NB4 (cell line): ENCODE measurements at places on chromosomes 2 and 18.

DNA sequence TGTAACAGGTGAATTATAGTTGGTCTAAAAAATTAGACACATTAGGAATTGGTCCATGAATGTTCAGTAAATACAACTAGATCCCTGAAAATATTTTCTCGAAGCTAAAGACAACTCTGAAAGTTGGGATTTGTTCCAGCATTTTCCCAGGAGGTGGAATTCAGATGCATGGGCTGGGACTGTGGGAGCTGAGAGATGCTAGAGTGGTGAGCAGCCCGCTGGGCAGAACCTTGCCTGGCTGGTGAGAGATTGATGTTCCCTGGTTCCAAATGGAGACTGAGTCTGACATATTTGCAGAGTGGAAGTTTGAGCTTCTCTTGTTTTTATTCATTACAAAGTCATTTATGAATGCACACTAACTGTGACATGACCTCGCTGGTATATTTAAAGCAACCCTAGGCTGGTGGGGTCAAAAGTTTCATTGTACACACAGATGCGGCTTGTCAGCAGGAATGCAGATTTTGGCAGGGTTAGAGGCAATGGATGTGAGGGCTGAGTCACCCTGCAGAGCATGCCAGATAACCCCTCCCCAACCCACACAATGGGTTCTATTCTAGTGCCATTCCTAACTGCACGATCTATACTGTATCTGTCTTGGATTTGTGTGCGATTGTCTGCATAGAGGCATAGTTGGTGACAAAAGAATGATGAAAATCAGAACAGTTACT, 23.5 kb upstream of the TMEM178A start:
- DNase-seq = no peak

DNA sequence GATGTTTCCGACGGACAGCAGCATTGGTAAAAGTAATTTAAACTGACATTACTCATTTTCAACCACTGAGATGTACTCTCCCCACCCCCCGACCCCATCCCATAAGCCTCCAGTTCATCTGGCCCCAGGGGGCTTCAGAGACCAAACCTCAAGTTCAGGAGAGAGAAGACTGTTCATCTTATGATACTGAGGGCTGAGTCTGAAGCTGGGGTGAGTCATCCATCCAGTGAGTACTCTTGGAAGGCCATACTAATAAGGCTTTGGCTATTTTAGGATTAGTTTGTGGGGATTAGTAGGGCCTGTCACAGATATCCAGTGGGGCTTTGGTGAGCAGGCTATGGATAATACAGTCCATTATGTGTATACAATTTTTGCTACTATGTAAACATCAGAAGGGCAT, 125.3 kb upstream of the APCDD1 start:
- no peak for DNase-seq

GRCh38 chr2:4066217-4066616, 362.8 kb downstream of the DCDC2C start:
- no peak for DNase-seq

DNA sequence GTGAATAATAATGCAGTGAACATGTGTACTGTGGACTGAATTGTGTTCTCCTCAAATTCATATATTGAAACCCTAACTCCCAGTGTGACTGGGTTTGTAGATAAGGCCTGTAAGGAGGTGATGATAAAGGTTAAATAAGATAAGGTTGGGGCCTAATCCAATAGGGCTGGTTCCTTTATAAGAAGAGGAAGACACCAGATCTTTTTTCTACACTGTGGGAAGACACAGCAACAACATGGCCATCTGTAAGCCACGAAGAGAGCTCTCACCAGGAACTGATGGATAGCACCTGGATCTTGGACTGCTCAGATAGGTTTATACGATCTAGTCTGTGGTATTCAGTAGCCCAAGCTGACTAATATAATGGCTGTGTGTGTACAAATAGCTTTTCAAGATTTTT, 66.8 kb downstream of the BMPR2 start:
- no peak for DNase-seq

GRCh38 chr2:97656905-97657587, 6.8 kb downstream of the ACTR1B start:
- DNase-seq = no peak

- DNase-seq = no peak
These were observed 72.6 kb downstream of the ALK start for GRCh38 chr2:29848566-29849310.

GRCh38 chr2:134679745-134680144, 39.1 kb downstream of the TMEM163 start:
- DNase-seq = peak; percentile 68

- peak; percentile 47 for DNase-seq
These were observed 314.3 kb upstream of the POU3F3 start for GRCh38 chr2:104539649-104540048.

- no peak for DNase-seq
These were observed 1.9 kb downstream of the GPR55 start for GRCh38 chr2:230922951-230923717.

- no peak for DNase-seq
These were observed at the start of gene SLC25A52 for GRCh38 chr18:31760695-31761094. Gene SLC25A52, minus strand, starts transcription at chr18:31760880. Its CDS starts 219 bp downstream, at chr18:31760661.

- no peak for DNase-seq
These were observed 1669.3 kb downstream of the SUCLG1 start for GRCh38 chr2:82789851-82790205.

- DNase-seq = no peak
These were observed 333.9 kb downstream of the LPIN1 start for GRCh38 chr2:12080360-12080759.

GRCh38 chr2:119197529-119198239, 25.9 kb upstream of the STEAP3 start:
- no peak for DNase-seq

DNA sequence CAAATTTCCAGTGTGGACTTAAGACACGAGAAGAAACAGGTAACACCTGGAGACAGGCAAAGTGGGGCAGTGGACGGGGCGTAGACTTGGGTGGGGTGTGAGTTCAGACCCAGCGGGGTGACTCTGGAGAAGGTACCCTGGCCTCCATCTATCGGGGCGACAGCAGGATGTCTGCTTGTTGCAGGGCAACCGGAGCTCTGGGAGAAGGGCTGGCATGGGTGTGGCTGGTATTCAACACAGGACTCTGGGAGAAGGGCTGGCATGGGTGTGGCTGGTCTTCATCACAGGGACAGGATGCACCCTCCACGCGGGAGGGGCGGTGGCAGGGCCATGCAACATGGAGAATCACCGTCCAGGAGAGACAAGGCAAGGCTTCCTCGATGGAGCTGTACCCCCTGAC, 198.5 kb downstream of the HDAC4 start:
- no peak for DNase-seq

GRCh38 chr2:160783474-160783873, 289.9 kb upstream of the RBMS1 start:
- peak; percentile 43 for DNase-seq

GRCh38 chr2:229821316-229821715, 100.5 kb downstream of the TRIP12 start:
- no peak for DNase-seq

- DNase-seq = no peak
These were observed 113.1 kb downstream of the ICOS start for GRCh38 chr2:204049635-204050034.

- DNase-seq = no peak
These were observed 53.9 kb downstream of the BMP10 start for GRCh38 chr2:68817306-68817705.

DNA sequence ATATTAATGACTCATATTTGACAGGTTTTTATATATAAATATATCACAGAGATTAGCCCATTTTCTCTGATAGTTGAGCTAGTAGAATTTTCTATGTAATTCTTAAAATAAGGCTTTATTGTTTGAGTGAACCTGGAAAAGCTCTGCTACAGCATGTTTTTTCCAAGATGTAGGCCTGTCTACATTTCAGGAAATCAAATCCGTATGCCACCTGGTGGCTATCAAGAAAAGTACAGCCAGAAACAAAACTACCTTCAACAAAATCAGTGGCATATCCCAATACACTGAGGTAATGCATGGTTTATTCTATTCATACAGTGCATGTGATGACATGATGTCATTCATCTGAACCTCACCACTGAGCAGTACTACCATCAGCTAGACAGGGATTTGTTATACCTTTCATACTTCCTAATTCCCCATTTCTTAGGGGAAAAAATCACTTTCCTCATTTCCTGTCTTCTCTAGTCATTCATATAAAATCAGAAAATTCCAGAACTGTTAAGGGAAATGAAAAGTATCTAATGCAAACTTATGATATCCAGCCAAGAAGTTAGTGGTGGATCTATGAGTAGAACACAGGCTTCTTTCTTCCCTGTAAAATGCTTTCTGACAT, 310.4 kb upstream of the SYT4 start:
- peak; percentile 31 for DNase-seq

GRCh38 chr18:56563568-56563967, 74.8 kb downstream of the TXNL1 start:
- DNase-seq = peak; percentile 15

GRCh38 chr2:172279813-172280212, 147.6 kb upstream of the ITGA6 start:
- no peak for DNase-seq

- no peak for DNase-seq
These were observed 523.8 kb upstream of the TNP1 start for GRCh38 chr2:217383620-217384019.

DNA sequence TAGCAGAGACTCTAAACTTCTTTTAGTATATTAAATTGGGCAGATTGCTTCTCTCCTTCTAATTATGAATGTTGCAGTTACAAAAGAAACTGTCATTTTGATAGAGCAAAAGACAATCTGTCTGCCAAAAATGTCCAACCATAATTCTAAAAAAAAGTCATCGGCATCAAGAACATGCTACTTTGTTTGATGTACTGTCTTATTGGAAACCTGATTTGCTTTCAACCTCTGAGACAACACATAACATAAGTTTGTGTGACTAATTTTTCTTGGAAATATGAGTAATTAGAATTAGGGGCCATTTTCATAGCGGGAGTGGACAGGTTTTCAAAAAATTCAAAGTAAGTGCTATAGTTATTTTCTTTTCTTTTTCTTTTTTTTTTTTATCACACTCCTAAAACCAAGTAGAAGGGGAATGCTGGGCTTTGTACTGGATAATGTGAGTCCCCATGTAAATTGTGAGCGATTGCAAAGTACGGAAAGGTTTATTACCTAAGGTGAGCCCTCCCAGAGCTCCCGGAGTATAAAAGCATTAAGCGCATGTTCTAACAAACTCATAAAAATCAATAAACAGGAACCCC, 59.1 kb downstream of the ZEB2 start:
- DNase-seq = no peak

DNA sequence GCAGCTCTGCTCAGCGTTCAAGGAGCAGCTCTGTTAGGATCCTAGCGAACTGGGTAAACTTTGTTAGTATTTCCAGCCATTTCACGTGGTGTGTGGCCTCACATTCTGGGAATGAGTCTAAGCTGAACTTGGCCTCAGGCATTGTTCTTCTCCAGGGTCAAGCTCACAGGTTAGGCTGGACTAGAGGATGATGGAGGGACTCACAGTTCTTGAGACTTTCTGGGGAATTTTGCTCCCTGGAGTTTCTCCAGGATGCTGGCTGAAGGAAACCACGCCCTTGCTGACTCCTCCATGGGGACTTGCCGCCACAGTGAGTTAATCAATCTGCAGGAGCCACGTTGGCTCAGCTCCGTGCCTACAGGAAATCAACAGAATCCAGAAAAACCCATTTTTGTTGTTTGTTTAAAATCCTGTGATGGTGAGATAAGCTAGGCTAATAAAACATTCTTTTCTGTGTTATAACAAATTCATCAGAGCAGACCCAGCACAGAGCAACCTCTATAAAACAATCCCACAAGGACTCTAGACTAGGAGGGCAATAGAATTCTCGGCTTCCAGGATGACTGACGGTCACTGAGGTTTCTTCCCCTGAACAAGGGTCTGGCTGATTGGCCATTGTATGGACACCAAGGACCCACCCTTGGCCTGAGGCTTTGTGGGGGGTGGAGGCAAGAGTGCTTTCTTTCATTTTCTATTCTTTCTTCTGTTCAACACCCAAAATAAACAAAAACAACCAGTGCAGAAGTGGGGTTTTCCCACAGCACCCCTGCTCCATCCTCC, 12.6 kb downstream of the CNDP1 start:
- DNase-seq = no peak

GRCh38 chr2:231200805-231201474, 2.5 kb downstream of the ARMC9 start:
- no peak for DNase-seq

DNA sequence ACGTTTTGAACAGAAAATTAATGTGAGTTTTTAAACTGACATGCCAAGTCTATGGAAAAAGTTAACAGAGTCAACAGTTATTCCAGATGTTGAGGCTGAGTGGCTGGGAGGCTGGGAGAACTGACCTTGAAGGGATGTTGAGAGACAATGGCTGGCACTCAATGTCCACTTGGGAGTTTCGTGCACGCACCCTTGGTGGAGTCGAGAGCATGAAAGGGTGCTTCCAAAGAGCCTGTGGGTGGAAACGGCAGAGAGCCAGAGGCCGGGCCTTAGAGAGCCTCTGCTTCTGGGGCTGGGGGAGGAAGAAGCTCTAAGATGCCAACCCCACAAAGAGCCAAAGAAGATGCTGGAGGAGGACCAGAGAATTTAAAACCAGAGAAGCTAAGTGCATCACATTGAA, 63.4 kb upstream of the L3MBTL4 start:
- no peak for DNase-seq

DNA sequence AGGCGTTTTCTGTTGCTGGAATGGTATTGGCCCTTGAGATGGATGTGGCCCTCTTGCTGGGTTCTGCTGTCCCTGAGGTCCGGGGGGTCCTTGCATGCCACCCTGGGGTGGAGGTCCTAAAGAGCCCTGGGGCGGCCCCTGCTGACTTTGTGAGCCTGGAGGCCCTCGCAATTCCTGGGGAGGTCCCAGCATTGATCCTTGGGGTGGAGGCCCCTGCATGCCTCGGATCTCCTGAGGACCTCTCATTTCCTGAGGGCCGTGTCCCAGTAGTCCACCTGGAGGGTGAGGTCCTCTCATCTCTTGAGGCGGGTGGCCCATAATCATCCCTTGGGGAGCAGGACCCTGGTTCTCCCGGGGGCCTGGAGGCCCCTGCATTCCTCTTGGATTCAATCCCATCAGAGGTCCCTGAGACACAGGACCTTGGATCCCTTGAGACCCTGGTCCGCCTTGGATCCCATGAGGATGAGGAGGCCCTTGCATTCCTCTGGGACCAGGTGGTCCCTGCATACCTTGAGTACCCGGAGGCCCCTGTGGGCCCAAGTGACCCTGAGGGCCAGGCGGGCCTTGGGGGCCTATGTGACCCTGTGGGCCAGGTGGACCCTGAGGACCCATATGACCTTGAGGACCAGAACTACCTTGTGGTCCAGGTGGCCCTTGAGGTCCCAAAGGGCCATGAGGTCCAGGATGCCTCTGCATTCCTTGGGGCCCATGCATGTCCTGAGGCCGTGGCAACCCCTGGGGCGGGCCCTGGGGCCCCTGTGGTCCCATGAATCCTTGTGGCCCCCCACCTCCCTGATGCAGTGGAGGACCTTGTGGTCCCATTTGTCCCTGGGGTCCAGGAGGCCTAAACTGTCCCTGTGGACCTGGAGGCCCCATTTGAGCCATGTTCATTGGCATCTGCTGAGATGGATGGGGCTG, 18.3 kb downstream of the SFT2D3 start:
- no peak for DNase-seq

- peak; percentile 87 for DNase-seq
These were observed 48.5 kb upstream of the LYPD6B start for GRCh38 chr2:148989882-148990493.
